ENCODE measurements at places on chromosomes 4 and X.

DNA sequence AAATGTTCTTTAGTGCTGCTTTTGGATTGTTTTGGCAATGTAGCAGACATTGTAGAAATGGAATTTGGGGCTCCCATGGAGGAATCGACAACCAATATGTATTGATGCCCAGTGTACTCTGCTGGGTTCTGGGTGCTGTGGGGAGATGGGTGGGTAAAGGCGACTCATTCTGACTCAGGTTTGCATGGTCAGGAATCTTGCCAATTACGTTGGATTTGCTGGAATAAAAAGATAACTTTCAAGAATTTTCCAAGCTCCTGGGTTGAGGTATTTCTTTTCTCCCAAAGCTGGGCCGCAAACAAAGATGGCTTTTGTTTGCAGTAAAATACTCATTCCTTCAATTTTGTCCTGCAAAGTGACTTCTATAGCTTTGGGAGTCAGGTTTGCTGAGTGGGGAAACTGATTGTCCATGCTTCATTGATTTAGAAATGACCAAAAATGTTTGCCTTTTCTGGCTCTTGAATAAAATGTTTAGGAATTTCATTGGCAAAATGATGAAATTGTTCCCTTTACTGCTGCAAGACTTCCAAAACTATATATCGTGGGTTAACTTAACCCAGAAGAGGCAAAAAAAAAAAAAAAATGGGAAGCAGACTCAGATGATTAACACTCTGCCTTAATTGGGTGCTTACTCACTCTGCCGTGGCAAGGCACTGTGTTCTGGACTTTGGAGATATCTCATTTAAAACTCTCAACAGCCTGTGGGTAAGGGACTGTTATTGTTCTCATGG is 57.0 kb downstream of the RTL9 start:
- peak; percentile 81 for DNase-seq

DNA sequence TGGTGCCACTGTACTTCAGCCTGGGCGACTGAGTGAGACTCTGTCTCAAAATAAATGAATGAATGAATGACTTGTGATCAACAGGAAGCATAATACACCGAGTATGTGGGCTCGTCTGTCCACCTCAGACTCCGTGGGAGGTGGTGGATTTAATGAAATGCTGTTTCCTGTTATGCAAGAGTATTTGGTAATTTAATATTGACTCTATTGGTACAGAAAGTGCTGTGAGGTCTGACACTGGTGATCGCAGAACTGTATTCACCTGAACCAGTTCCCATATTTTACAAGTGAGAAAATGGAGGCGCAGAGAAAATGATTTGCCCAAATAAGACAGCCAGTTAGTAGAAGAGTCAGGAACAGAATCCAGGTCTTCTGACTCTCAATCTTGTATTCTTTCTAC is 423.3 kb downstream of the RAPGEF2 start:
- no peak for DNase-seq

- peak; percentile 78 for DNase-seq
Measured at GRCh38 chr4:169612871-169613859, 782 bp upstream of the NEK1 start.

GRCh38 chr4:79466621-79467020 is 58.6 kb upstream of the GK2 start:
- DNase-seq, result no peak

DNA sequence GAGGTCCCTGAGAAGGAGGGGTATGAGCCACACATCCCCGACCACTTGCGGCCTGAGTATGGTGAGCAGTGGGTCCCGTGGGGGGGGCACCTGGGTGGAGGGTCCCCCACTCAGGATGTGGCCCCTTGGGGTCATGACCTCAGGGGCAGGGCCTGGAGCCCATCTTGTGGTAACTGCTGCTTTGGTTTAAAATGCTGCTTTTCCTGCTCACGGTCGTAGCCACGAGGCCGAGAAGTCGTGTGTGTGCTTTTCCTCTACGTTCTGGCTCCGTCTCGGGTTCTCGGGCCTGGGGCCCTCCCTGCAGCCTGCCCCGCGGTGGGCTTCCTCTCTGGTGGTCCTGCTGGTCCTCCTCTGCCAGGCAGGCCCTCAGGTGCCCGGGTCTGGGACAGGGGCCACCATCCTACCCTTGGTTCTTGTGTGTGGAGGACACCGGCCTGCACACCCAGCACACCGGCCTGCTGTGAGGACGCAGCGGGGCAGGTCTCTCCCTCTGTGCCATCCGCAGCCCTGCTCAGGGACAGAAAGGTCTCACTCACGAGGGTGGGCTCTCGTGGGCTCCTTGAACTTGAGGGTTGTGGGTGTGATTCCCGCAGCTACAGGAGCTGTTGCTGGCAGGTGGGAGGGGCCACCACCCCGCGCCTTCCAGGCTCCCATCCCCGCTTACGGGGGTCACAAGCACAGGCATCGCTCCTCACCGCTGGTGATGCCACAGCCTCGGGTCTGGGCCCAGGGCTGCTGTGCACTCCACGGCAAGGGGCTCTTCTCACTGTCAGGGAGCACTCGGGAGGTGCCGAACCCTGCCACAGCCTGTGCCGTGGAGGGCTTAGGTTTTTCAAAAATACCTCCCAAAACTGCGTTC is 19.6 kb downstream of the UVSSA start:
- DNase-seq, result no peak

- peak; percentile 35 for DNase-seq
Measured at GRCh38 chr4:168353746-168354145, 35.2 kb upstream of the DDX60 start.

- DNase-seq, result no peak
Measured at GRCh38 chr4:121148000-121148399, 16.1 kb downstream of the TNIP3 start.

- DNase-seq, result no peak
Measured at GRCh38 chrX:132732236-132732635, 226.2 kb downstream of the HS6ST2 start.

DNA sequence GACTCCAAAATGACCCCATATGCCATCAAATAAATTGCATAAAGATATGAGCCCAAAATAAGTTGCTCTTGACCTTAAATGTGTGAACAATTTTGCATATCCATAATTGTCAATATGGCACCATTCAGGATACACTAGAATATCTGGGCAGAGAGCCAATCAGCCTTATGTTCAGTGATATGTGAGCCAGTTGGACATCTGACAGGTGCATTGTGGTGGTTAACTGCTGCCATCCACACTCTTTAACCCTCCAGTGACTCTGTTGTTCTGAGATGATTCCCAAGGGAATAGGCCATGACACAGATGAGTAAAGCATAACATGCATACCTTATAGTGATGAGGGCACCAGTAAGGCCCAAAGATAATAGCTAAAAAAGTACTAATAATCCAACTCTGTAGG is 500.1 kb downstream of the PCDH18 start:
- DNase-seq, result no peak

- peak; percentile 23 for DNase-seq
Measured at GRCh38 chr4:15232366-15233263, 195.2 kb upstream of the C1QTNF7 start.

GRCh38 chr4:211033-211511 is 86.8 kb downstream of the ZNF718 start:
- DNase-seq, result no peak

- no peak for DNase-seq
Measured at GRCh38 chr4:173370130-173370476, 651 bp upstream of the SAP30 start.

DNA sequence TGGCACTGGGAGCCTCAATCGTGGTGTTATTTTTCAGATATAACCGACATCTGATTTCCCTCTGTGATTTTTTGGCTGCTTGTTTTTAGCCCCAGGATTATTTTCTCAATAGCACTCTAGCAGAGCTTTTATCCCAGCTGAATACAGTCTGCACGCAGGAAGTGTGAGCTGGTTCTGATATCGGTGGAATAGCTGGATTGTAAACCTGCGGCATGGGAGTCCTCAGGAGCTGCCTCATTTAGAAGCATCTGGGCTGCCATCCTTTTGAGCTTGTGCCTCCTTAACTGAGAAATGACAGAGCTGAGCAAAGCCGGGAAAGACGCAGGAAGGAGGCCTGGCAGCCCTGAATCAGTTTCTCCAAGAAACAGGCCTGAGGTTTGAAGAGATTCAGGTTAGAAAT is 28.4 kb upstream of the GRPEL1 start:
- no peak for DNase-seq

GRCh38 chr4:15809466-15809865 is 31.3 kb downstream of the CD38 start:
- no peak for DNase-seq

GRCh38 chr4:168859888-168860694 is 150.0 kb downstream of the CBR4 start:
- DNase-seq, result no peak

DNA sequence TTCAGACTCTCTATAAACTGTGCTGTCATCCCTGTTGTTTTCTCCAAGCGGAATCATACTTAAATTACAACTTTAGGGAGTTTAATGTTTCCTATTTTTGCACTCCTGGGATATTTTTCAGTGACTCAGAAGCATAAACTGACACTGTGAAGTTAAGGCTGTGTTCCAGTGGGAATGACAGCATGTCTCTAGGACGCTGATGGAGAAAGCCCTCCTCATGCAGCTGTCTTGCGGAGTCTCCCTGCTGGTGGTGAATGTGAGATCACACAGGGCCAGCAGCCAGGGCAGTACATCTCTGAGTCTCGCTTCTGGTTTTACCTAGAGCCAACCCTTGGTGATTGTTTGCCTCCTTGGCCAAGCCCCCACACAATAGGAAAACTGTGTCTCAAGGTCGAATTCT is 53.3 kb downstream of the NFKB1 start:
- no peak for DNase-seq

DNA sequence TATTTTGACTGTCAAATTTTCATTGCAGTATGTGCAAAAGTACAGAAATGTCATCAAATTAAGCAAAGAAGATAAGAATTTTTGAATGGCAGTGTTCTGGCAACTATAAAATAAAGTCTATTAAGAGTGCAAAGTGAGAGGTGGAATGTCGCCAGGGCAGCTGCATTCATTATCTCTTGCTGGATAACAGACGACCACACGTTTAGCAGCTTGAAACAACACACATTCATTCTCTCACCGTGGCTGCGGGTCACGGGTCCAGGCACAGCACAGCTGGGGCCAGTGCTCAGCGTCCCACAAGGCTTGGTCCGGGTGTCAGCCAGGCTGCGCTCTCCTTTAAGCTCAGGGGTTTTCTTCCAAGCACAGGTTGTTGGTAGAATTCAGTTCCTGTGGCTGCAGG is 113.9 kb downstream of the GPR143 start:
- no peak for DNase-seq

DNA sequence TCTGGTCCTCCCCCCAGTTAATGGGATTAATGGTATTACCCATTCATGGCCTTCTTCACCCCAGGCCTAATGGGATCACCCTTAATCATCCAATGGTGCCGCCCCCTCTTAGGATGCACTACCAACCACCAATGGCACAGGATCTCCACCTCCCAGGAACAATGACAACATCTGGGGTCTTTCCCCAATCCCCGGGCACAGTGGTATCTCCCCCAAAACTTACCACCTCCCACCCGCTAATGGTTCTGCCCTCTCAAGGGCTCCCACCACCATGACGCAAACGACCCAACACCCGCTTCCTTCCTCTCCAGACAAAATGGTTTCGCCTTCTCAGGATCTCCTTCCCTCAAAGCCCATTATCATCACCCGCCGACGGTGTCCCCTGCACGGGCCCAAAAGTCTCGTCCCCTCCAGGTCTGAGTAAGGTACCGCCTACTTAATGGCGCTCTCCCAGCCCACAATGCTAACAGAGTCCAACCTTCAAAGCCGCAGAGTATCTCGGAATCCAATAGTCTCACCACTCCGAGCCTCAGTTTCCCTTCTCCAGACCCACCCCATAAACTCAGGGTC is 458 bp downstream of the GRIPAP1 start:
- DNase-seq, result peak; percentile 9

DNA sequence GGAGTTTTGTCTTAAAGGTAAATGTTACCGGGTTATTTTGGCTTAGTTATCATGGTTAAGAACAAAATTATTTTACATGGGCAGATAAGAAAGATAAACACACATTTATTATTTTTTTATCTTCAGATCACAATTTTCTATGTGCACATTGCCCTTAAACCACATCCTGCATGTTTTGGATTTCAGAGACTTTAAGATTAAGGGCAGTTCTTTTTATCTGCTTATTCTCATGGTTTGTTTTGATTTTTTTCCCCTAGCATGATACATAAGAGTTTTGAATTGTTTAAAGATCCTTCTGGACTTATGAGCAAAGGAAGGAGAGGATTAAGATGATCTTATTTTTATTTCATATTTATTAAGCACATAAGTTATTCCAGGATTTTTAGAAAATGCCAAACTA is 190.1 kb upstream of the BMP3 start:
- DNase-seq, result no peak

- peak; percentile 24 for DNase-seq
Measured at GRCh38 chr4:16264798-16265197, 38.5 kb upstream of the TAPT1 start.

GRCh38 chr4:63563288-63564014 is 845.8 kb downstream of the TECRL start:
- peak; percentile 25 for DNase-seq

DNA sequence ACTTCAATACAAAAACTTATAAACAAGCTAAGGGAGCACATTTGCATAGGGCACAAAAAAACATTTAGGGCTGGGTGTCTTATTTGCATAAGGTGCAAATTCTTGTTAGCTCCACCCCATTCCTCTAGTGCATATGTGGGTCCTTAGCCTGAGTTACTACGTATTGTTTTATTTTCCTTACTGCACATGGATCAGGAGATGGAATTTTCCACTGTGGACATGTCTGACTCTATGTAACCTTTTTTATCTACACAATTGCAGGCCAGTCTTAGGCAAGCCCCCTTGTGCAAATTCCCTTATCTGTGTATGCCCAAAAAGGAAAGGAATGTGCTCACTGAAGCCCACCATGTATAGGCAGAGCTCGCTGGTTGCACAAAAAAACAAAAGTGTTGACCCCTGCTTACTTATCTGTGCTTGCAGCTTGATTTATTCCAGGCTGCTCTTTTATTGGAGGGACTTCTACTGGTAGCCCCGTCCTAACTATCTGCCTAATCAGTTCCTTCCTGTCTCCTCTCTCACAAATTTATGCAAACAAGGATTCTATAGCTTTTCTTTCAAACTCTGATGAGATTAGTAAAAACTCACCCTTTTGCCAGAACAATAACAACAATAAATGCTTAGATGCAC is 359.0 kb upstream of the MAGEB16 start:
- DNase-seq, result no peak

DNA sequence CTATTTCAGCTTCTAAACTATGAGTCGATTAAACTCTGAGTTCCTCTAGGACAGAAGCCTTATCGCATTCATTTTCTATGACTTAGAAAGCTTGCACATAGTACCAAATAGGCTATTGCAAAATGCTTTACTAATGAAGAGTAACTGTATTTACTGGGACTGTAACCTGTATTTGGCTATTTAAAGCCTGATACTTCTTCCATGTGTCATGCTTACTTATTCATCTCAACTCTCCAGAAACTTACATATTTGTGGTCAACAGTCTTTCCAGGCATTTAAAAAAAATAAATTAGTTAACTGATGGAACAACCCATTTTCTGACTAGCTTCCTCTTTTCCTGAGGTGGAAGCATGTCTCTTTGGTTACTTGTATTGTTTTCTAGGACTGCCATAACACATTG is 467.9 kb downstream of the PCDH11X start:
- peak; percentile 77 for DNase-seq

GRCh38 chr4:124212815-124213630 is 499.5 kb downstream of the ANKRD50 start:
- DNase-seq, result no peak

All from HT1080 (cell line).